ENCODE measurements at places on chromosomes 16 and 17.
A peak's percentile ranks its signal among the peaks of the same experiment; 100 is the strongest.

DNA sequence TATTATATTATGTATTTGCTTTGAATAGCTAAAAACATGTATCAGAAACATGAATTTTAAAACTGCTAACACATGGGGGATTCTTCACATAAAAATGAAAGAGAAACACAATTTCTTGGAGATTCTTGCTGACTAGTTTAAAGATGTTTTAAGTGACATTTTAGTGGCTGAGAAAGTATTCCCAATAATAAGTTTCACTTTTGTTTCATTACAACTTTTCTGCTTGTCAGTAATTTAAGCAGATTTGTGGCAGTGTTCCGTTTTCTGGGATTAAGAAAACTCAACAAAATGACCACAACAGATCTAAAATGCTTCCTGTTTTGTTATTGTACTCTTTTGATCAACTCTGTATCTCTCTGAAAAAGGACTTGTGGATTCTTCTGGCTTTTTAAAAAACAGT is 75.9 kb downstream of the NLK start:
- DNase-seq: no peak

DNA sequence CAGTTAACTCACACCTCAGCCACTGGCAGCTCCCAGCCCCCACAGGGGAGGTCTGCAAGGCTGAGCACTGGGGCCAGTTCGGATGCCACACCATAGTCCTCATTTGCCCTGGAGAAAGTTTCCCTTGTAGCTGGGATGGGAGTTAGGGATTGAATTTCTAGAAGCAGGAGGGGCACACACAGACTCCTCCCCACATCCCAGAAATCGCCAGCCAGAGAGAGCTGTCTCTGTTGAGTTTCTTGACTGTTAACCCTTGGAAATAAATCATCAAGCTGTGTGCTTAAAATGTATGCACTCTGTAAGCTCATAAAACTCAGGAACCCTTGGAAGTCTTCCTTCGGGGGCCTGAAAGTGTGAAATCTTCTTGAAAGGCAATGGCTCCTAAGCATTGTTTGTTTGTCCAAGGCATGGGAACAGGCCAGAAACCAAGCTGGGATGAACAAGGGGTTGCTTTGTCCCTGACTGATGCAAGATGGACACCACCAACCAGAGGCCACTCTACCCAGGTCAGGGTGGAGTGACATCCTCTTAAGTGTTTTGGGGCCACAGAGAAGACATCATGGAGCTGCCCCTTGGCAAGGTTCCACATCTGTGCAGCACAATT is 394 bp upstream of the PRM3 start:
- DNase-seq: no peak

DNA sequence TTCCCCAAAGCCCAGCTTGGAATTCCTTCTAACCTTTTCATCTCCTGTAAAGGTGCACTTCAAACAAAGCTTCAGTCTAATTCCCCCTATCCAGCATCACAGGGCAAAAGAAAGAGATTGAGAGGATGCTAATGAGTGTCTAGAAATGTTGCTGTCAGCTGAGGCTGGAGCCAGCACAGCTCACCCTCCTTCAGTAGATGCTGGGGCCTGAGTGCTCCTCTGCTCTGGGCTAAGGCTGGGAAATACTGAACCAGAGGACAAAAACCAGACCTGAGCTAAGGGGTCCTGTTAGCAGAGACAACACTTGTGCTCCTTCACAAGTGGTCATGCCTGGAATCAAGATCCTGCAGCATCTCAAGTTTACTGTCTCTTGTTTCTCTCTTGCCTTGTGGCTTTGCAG is 85.0 kb downstream of the CHD9NB start:
- DNase-seq: no peak

GRCh38 chr16:78309763-78310162 is 210.3 kb downstream of the WWOX start:
- no peak for DNase-seq

DNA sequence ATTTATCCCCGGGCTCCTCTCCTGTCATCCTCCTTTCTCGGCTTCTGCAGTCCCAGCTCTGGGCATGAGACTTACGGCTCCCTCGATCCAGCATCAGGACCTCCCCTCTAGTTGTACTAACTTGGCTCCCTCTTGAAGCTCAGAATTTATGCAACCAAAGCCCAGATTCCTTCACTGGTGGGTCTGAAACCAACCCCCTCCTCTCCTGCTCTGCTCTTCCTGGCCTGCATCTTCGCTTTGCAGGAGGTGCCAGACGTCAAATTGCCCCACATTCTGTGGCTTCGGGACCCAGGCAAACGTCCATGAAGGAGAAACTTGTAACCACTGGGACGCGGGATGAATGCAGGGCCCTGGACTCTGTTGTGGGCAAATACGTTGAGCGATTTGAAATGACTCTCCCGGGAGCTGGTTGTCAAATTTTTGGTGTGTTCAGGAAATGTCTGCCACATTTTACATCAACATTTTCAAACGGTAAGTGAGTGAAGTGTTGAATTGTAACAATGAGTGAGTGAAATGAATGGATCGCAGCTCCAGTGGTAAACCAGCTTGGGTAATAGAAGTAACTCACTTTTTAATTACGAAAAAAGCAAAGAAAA is 29.3 kb upstream of the ELAC2 start:
- no peak for DNase-seq

GRCh38 chr16:1331712-1332617 is 1.5 kb upstream of the BAIAP3 start:
- peak; percentile 82 for DNase-seq

GRCh38 chr16:57300387-57301125 is 16.1 kb upstream of the PLLP start:
- DNase-seq: peak; percentile 100

DNA sequence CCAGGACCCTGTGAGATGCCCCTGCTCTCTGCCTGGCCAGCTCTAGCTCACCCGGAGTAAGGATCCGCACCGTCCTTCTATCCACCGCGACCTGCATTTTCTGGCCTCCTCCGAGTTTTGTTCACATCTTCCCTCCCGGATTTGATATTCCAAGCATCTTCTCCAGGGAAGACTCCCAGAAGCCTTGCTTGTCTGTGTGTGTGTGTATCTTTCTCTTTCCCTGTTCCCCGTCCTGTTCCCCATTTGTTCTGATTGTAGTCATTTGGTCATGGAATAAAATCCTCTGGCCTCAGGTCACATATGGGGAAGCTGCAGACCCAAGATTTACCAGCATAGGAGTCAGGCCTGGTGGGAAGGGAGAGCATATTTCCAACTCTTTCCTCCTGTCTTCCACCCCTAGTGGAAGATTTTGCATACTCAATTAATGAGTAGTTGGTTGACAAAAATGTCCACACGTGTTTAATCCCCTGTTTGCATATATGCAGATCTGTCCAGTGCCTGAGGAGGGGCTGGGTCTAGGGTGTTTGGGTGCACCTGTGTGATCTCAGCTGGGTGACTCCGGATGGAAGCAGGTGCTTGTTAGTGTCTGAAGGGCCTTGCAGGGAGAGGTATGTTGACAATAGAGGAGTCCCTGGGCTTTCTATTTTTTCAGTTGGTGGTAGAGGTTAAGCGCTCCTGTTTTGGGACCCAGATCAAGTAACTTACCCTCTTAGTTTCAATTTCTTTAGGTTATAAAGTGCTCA is 1.9 kb downstream of the PRAC1 start:
- DNase-seq: no peak

DNA sequence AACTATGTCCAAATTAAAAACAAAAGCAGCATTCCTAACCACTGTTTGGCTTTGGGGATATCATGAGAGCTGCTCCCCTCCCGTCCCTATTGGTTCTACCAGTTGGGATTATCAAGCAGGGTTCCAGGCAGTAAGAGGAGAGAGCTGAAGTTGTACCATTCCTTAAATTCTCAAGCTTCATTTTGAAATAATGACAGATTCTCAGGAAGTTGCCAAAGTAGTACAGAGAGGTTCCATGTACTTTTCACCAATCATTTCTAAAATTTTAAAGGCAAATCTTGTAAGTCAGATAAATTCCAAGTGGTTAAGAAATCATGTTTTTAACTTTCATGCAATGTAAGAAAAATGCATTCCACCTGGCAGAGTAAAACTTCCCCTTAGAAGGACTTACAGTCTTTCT is 36.9 kb downstream of the TEX2 start:
- DNase-seq: no peak

DNA sequence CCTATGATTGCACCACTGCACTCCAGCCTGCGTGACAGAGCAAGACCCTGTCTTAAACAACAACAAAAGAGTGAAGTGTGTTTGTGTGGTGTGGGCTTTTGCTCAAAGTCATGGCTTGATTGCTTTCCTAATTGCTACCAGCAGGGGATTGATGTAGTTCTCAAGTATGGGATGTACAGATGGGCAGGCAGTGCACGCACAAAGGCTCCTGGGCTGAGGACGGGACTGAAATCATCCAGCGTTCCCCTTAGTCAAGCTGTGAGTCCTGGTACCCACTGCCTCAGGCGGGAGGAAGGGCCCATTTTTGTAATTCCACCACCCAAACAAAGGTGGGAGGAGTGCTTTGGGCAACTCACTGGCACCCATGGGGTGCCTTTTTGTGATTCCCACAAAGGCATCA is 47.3 kb downstream of the GDE1 start:
- DNase-seq: peak; percentile 34

- no peak for DNase-seq
Observed at GRCh38 chr17:72419866-72420774, 299.3 kb downstream of the SOX9 start.

DNA sequence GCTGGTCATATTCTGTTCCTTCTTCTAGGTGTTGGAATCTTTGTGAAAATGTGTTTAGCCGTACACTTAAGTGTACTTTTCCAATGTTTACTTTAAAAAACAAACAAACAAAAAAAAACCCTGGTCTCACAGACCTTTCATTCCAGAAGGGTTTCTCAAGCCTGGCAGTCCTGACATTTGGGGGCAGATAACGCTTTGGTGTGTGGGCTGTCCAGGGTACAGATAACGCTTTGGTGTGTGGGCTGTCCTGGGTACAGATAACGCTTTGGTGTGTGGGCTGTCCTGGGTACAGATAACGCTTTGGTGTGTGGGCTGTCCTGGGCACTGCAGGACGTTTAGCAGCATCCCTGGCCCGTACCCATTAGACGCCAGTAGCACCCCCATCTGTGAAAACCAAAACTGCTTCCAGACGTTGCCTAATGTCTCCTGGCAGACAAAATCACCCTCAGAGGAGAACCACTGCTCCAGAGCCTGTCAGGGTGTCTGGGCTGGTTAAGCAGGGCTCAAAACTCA is 15.2 kb upstream of the FLCN start:
- no peak for DNase-seq

DNA sequence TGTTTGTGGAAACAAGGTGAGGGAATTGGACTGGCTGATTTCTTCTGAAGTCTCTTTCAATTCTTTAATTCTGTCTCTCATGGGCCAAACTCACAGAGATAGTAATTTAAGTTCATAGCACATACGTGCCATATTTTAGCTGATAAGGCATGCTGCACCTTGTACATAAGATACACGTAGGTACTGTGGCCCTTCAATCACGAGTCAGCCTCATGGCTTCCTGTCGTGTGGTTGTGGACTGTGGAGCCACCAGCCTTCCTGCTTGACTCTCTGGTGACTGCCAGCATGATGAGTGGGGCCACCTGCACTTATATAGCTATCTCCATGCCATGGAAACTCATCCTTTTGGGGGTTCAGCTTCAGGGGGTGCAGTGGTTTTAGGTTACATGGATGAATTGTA is 25.1 kb downstream of the KSR1 start:
- peak; percentile 79 for DNase-seq

DNA sequence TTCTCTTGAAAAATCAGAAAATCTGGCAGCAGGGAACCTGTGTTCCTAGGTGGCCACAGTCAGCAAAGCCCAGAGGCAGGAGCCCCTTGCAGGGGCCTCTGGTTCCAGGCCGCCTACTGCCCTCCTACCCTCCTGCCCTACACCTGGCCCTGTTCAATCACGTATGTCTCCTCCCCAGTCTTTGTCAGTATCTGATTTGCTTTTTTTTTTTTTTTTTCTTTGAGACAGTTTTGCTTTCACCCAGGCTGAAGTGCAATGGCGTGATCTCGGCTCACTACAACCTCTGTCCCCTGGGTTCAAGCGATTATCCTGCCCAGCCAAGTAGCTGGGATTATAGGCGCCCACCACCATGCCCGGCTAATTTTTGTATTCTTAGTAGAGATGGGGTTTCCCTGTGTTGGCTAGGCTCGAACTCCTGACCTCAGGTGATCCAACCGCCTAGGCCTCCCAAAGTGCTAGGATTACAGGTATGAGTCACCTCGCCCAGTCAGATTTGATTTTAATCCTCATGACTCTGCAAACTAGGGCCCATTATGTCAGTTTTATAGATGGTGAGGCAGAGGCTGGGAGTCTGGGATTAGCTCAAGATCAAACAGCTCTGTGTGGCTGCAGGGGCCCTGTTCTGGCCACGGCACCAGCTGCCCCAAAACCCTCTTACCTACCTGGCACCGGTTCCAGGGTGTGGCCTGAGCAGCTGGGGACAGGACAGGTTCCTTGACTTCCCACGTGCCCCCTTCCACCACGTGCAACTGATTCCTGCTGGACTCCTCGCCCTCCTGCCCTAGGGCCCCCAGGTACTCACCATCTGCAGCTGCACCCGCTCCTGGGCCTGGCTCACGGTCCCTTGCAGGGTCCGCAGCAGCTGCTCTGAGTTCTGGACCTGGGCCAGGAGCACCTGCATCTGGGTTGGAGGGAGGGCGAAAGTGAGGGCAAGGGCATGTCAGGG is 14.7 kb downstream of the RABEP2 start:
- no peak for DNase-seq

DNA sequence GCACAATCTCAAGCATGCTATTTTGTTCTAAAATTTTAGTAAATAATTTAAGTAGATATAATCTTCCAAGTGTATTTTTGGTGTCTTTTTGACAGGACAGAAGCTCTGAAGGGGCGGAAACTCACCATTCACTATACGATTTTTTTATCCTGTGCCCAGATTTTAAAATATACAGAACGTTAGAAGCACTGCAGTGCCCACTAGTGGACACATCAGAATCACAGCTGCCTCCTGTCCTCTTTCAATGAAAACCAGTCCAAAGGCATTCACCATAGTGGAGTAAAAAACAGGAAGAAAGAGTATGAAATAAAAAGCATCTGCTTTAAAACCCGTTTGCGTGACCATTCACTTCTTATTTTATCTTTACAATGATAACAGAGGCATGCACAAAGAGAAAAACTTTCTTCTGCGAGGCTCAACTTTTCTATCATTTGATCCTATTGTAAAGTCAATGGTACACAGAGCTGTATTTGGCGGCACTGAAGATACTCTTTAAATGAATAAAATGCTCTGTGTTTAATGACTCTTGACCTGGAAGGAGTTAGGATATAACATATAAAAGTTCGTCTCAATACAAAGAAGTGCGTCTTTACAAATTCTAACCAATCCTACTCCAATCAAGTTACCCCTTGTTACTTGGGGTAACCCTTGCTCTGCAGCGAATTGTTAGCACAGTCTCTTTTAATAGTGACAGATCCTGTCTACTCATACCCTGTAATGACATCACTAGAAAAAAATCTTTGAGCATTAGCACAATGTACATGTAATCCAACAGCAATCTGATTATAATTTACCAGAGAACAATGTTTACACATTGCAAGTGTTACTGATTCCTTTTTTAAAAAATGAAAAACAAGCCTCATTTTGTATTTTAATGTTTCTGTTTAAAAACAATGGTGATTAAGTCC is 339.8 kb upstream of the PSMD7 start:
- no peak for DNase-seq

- no peak for DNase-seq
Observed at GRCh38 chr17:78375401-78376151, 2.9 kb upstream of the PGS1 start.

GRCh38 chr16:85094176-85094805 is 18.0 kb downstream of the CIBAR2 start:
- DNase-seq: no peak

- DNase-seq: no peak
Observed at GRCh38 chr17:56880571-56880970, 33.3 kb downstream of the TRIM25 start.

- DNase-seq: no peak
Observed at GRCh38 chr16:61836804-61837393, 199.3 kb downstream of the CDH8 start.

GRCh38 chr16:57000271-57001025 is 11.1 kb downstream of the NLRC5 start:
- peak; percentile 73 for DNase-seq

Measured in activated effector memory CD4-positive, alpha-beta T cell treated with anti-CD3 and anti-CD28 coated beads, Interleukin-2, amount 50 U/mL, for 16 hours (primary cell).